Naive B cell (primary cell): ENCODE measurements at places on chromosomes 12 and 14. TPM values are rescaled to one million over a fixed set of nuclear protein-coding genes. Genes with fewer than 3 reads are reported as not detected.

The SERPINA9 gene
- polyA plus RNA-seq: not detected

The LIN7A gene
- not detected for polyA plus RNA-seq

DNA sequence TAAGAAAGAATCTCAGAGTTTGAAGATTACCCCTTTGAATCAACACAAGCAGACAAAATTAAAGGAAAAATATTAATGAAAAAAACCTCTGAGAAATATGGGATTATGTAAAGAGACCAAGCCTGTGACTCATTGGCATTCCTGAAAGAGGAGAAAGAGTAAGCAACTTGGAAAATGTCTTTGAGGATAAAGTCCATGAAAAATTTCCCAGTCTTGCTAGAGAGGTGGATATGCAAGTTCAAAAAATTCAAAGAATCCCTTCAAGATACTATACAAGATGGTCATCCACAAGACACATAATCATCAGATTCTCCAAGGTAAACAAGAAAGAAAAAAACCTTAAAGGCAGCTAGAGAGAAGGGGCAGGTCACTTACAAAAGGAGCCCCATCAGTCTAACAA, 13.3 kb downstream of the SLCO1B1 start:
- H3K36me3 ChIP-seq: no peaks in the 10 kb centered on the region
- H3K27me3 ChIP-seq: no peaks in the 10 kb centered on the region
- no peak overlapping the region for H3K27ac ChIP-seq
- no peak for DNase-seq
- H3K4me1 ChIP-seq: no peaks in the 10 kb centered on the region

DNA sequence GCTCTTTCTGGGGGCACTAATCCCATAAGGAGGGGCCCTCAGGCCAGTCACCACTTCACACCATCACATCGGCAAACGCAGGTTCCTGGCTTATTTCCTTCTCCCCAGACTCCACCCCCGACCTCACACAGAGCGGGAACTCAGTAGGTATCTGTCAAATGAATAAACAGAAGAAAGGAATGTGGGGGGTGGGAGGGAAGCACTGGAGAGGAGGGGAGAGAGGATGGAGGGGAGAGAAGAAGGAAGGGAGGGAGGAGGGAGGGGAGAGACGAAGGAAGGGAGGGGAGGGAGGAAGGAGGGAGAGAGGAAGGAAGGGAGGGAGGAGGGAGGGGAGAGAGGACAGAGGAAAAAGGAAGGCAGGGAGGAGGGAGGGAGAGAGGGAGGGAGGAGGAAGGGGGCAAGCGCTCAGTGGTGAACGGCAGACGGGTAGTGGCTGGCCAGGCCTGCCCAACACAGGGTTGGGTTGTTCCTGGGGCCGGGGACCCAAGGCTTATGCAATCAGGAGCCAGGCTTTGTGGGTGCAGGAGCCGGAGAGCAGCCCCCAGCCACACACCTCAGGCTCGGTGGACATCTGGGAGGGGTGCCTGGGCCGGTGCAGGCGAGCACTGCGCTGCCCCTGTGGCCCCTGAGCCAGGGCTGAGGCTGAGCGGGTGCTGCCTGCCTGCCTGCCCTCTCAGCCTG, 52.6 kb upstream of the FBRSL1 start:
- H3K36me3 ChIP-seq: no peaks in the 10 kb centered on the region
- no peaks in the 10 kb centered on the region for H3K27me3 ChIP-seq
- no peak for DNase-seq
- H3K27ac ChIP-seq: no peak overlapping the region
- no peak overlapping the region for H3K4me3 ChIP-seq

DNA sequence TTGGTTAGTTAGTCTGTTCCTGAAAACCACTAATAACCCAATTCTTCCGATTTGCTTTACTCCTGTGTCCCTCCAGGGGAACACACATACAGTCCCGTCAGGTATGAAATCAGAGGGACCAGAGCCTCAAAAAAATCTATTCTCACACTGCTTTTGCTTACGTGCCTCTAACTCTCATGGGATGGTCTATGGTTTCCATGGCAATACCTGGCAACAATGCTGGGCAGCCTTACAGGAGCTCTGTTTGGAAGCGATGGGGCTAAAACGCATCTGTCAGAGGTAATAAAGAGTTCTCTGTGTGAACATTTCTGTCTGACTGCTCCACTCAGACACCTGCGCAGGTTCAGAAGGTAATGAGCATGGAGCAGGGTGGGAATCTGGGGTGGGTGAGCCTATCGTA, 376.2 kb downstream of the GXYLT1 start:
- H3K4me3 ChIP-seq: no peak overlapping the region
- no peaks in the 10 kb centered on the region for H3K27me3 ChIP-seq
- no peaks in the 10 kb centered on the region for H3K36me3 ChIP-seq
- no peaks in the 10 kb centered on the region for H3K4me1 ChIP-seq
- H3K27ac ChIP-seq: no peak overlapping the region

The TUBA1A gene
- 383 TPM for polyA plus RNA-seq

DNA sequence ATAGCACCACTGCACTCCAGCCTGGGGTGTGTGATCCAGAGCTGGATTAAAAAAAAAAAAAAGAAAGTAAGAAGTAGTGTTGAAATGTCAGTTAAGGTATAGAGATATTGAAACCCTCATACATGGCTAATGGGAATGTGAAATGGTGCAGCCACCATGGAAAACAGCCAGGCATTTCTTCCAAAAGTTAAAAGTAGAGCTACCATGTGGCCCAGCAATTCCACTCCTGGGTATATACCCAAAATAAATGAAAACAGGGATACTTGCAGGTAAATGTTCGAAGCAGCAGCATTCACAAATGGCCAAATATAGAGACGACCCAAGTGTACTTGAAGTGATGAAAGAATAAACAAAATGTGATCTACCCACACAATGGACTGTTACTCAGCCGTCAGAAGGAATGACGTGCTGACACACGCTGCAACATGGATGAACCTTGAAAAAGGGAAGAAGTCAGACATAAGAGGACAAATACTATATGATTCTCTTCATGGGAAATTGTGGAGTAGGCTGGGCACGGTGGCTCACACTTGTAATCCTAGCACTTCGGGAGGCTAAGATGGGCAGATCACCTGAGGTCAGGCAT, 15.2 kb downstream of the IL31 start:
- peaks cover 5% of the 10 kb centered on the region for H3K27me3 ChIP-seq
- H3K27ac ChIP-seq: no peak overlapping the region
- no peaks in the 10 kb centered on the region for H3K36me3 ChIP-seq
- no peaks in the 10 kb centered on the region for H3K4me1 ChIP-seq
- H3K4me3 ChIP-seq: no peak overlapping the region

The MDGA2 gene
- not detected for polyA plus RNA-seq

GRCh38 chr12:52306731-52307130, 14.5 kb downstream of the KRT83 start:
- H3K27ac ChIP-seq: no peak overlapping the region
- H3K4me1 ChIP-seq: peaks cover 17% of the 10 kb centered on the region
- H3K4me3 ChIP-seq: no peak overlapping the region
- peaks cover 73% of the 10 kb centered on the region for H3K27me3 ChIP-seq
- peaks cover 15% of the 10 kb centered on the region for H3K36me3 ChIP-seq

The HVCN1 gene
- polyA plus RNA-seq: 876 TPM

DNA sequence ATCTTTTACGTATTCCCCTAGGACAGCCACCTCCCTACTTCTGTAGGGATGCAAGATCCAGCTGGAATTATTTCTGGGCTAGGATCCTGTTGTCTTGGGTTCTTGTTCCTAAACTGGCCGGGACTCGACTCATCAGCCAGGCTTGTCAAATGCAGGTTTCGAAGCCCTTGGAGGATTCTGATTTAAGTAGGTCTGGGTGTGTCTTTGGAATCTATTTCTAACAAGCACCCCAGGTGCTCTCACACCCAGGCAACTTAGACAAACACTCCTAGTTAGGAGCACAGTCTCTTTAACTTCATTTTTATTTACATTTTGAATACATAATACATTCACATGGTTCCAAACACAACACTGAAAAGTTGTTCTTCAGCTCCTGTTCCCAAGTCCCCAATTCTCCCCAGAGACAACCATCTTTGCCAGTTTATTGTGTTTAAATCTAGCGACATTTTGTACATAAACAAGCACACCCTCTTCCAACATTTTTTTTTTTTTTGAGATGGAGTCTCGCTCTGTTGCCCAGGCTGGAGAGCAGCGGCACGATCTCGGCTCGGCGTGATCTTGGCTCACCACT, 20.9 kb downstream of the MORN3 start:
- no peaks in the 10 kb centered on the region for H3K27me3 ChIP-seq
- H3K36me3 ChIP-seq: no peaks in the 10 kb centered on the region
- DNase-seq: no peak
- no peak overlapping the region for H3K4me3 ChIP-seq

DNA sequence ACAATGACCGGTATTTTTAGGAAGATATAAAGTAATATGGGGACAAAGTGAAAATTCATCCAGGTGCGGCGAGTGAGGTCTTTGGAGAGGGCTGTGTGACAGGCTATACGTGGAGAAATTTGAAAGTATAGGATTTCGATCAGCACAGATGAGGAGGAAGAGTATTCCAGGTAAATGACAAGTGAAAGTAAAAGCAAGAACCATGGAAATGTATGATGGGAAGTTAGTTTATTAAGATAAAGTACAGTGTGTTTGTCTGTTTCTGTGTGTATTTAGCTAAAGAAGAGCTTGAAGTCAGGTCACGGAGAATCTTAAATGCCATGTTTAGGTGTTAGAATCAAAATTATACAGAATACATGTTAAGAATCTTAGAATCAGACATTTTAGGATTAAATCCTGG, 239.0 kb downstream of the CPNE8 start:
- no peak for DNase-seq
- no peak overlapping the region for H3K27ac ChIP-seq
- H3K36me3 ChIP-seq: peaks cover 6% of the 10 kb centered on the region
- no peaks in the 10 kb centered on the region for H3K4me1 ChIP-seq
- no peaks in the 10 kb centered on the region for H3K27me3 ChIP-seq

- no peaks in the 10 kb centered on the region for H3K36me3 ChIP-seq
- no peak overlapping the region for H3K4me3 ChIP-seq
- no peak overlapping the region for H3K27ac ChIP-seq
These were observed 30.1 kb upstream of the TDRD9 start for GRCh38 chr14:103898204-103898603.

- no peaks in the 10 kb centered on the region for H3K27me3 ChIP-seq
- no peaks in the 10 kb centered on the region for H3K4me1 ChIP-seq
- no peaks in the 10 kb centered on the region for H3K36me3 ChIP-seq
These were observed at the start of gene PDE6H for GRCh38 chr12:14972816-14973215. TSS of gene PDE6H (plus strand) at chr12:14973042. CDS start at chr12:14978013, 4,971 bp downstream.

GRCh38 chr14:79383031-79383430, 828.3 kb downstream of the DIO2 start:
- no peaks in the 10 kb centered on the region for H3K36me3 ChIP-seq
- no peaks in the 10 kb centered on the region for H3K27me3 ChIP-seq
- DNase-seq: no peak
- no peaks in the 10 kb centered on the region for H3K4me1 ChIP-seq
- H3K4me3 ChIP-seq: no peak overlapping the region
